ENCODE measurements at places on chromosomes 16 and 17.

GRCh38 chr17:70621566-70621965, 452.2 kb downstream of the KCNJ2 start:
- no peak for DNase-seq

DNA sequence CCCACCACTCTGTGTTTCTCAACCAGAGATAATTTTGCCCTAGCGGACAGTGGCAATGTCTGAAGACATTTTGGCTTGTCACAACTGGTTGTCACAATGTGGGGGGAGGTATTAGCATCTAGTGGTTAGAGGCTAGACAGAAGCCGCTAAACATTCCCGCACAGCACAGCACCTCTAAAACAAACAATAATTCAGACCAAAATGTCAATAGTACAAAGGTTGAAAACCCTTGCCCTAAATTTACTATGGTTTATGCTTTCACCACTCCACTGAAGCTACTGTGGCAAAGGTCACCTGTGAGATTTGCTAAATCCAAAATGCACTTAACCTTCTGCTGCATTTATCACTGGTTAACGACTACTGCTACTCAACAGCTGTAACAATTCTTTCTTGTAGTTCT, 14.1 kb downstream of the NUP88 start:
- no peak for DNase-seq

DNA sequence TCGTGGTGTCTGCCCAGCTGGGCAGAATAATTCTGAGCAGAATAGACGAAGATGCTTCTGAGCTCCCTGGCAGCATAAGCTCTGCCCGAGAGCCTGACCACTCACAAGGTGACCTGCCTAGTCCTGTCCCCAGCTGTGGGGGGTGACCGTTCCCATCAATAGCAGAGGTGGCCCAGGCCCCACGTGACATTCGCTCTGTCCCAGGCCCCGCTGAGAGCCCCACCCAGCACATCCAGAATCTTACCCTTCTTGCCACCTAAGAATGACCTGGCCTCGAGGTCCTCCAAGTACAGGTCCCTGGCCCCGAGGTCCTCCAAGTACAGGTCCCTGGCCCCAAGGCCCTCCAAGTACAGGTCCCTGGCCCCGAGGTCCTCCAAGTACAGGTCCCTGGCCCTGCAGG, 695 bp upstream of the TMEM204 start:
- DNase-seq: no peak

DNA sequence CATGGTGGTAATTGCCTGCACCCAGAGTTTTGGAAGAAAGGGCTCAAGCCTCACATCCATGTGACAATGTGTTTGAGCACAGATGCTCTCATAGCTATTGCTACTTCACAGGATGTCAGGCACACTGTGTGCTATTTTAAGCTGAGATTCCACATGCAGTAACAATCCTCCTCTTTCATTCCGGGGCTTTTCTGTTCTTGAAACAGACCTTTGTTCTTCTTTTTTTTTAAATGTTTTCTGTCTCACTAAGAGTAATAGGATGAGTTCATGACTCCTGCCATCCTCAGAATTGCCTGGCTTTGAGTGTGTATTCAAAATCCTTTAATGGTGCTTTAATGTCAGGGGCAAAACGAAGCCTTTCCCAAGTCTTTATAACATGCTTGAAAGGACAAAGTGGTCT, 198.9 kb downstream of the ABCC12 start:
- no peak for DNase-seq

DNA sequence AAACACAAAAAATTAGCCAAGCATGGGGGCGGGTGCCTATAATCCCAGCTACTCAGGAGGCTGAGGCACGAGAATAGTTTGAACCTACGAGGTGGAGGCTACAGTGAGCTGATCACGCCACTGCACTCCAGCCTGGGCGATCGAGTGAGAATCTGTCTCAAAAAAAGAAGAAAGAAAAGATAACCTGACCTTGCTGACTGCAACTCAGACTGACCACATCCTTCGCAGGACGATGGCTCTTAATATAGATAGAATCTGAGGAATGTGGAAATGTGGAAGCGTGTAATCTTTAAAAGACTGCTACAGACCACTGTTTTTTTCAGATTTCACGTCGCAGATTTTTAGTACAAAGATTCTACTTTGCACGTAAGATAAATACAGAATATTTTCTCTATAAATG, 37.8 kb downstream of the KLHDC4 start:
- no peak for DNase-seq

DNA sequence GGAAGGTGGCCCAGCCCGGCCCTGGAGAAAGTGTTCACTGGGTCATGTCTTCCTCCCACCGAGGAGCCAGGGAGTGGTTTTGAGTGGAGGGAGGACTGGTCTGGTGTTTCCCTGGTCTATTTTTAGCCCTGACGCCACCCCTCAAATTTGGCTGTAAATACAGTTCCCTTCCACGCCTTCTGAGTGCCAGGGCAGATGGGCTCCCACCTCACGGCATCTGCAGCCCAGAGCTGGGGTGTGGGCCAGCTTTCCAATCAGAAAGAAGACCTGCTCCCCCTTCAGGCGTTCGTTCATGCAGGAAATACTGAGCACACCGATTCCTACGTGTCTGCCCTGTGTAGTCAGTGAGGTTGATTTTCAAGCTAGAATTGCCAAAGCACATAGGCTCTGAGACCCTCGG, 53.7 kb downstream of the SNX20 start:
- no peak for DNase-seq

DNA sequence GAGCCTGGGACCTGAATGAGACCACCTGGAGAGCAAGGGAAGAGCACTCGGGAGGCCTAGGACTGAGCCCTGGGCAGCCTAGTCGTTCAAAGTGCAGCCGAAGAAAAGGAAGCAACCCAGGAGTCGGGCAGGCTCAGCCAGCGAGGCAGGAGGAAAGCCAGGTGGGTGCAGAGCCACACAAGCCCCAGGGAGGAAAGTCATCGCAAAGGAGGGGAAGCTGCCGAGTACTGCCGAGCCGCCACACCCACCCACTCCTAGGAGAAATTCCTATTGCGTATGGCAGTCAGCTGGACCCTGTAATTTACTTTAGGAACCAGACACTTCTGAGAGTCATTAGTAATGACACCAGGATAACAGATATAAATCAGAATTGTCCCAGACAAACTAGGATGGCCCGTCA, 187.6 kb downstream of the KATNIP start:
- no peak for DNase-seq

DNA sequence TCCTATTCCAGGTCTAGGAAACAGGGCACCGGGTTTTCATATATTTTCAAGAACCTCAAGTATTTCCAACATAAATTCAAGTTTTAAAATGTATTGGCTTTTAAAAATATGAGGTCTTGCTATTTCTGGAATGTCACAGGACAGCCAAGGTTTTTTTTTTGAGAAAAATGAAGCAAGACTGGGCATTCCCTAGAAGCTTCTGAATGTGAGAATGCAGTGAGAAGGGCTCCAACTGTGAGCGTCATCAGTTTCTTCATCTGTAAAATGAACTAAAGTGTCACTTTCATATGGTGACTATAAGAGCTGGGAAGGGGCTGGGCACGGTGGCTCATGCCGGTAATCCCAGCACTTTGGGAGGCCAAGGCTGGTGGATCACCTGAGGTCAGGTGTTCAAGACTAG, 455.8 kb upstream of the MAF start:
- no peak for DNase-seq

DNA sequence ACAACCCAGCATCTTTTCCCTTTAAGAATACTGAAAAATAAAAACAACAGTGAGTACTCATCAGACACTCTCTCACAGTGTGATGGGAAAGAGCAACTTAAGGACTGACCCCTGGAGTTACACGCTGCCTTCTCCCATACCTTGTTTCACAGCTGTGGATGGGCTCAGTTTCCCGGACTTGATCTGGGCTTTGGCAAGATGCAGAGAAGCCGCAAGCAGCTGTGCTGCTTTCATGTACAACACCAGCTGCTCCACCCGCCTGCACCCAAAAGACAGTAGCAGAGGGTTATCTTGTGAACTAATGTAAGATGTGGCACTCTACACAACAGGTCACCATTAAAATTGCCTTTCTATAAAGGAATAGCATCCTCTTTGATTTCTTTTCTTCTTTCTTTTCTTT, 32.7 kb upstream of the ALDH3A1 start:
- no peak for DNase-seq

GRCh38 chr16:15517743-15518377, 83.5 kb downstream of the BMERB1 start:
- no peak for DNase-seq

DNA sequence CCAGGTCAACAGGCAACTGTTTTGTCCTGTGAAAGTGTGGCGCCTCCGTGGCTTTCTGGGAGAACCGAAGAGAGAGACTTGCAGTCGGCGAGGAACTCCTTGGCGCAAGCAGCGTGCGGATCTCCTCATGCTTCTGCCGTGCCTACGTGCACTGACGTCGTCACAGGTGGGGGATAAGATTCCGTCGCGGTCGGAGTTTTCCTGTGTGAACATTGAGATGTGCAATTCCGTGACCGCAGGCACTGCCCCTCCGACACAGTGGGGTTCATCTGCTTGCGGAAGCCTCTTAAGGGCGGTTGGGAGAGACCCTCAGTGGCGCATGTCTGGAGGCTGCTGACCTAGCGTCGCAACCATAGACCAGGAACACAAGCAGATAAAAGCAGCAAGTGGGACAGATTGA, 212.3 kb upstream of the CHMP6 start:
- no peak for DNase-seq

DNA sequence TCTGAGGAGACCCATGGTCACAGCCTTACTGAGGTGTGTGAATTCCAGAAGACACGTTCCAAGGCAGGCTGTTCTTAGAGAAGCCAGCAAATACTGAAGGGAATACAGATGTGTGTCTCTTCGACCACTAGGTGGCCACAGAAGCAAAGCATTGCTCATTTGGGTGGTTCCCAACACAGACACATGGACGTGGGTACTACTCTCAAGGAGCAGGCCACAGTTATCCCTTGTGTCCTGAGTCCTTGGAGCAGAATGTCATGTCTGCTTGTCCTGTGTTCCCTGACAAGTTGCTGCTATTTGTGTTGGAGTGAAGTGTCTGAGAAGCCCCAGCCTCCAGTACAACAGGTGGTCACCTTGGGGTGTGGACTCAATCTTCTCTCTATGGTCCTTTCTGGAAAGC, 30.3 kb downstream of the HMOX2 start:
- DNase-seq: peak; percentile 54

DNA sequence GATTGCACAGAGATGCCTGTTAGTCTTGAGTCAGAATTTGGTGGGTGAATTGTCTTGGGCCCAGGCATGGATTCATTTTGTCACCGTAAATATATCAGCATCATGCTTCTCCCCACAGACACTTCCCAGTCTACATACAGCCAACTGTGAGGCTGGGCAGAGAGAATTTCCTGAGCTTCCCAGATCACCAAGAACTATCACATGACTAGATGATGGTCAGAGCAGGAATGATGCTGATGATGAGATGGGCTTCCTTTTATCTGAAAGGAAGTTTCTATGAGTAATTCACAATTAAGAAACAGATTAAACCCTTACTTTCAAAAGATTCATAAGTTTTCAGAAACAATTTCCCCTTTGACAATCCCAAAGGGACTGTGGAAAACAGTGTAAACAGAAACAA, 323 bp upstream of the KRTAP9-9 start:
- no peak for DNase-seq

GRCh38 chr16:59047114-59047513, 313.0 kb upstream of the GOT2 start:
- DNase-seq: no peak

DNA sequence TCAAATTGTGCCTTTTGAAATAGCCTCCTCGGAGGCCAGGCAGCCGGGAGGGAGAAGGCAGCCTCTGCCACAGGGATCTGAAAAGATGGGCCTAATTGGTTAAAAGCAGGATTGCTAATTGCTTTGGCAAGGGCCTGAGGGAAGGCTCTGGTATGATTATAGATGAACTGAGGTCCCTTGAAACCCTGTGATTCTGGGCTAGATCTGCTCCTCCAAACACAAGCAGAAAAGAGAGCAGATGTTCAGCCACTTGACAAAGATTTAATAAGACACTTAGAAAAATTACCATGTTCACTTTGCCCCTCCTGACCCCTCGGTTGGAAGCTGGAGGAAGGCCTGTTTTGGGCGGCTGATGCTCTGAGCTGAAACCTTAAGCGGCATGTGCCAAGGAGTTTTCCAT, 209.5 kb upstream of the MPHOSPH6 start:
- no peak for DNase-seq

- no peak for DNase-seq
These were observed 444.6 kb downstream of the MAF start for GRCh38 chr16:79155904-79156303.

DNA sequence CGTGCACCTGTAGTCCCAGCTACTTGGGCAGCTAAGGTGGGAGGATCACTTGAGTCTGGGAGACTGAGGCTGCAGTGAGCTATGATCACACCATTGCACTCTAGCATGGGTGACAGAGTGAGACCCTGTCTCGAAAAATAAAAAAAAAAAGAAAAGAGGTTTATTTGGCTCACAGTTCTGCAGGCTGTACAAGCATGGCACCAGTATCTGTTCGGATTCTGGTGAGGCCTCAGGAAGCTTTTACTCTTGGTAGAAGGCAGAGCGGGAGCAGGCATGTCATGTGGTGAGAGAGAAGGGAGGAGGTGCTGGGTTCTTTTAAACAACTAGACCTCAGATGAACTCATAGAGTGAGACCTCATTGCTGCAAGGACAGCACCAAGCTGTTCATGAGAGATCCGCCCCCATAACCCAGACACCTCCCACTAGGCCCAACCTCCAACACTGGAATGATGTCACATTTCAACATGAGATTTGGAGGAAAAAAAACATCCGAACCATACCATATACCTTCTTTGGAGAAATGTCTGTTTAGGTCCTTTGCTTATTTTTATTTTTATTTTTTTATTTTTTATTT, 10.3 kb upstream of the RMI2 start:
- DNase-seq: no peak

GRCh38 chr17:38663964-38664644, 10.7 kb downstream of the EPOP start:
- DNase-seq: no peak

DNA sequence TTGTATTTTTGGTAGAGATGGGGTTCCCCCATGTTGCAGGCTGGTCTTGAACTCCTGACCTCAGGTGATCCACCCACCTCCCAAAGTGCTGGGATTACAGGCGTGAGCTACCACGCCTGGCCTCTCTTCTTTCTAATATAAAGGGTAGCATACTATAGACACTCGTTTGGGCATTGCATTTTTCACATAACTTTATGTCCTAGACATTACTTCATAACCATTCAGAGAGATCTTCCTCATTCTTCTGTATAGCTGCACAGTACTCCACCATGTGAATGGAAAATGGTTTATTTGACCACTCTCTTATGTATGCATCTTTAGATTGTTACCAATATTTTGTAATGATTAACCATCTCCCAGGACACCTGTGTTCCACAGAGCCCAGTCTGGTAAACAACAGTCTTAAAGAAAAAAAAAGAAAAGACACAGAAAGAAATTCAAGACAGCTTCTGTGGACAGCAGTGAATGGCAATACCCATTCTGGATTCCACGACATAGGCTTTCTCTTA, 42.1 kb downstream of the TK2 start:
- no peak for DNase-seq

- DNase-seq: no peak
These were observed 27.8 kb downstream of the TMEM204 start for GRCh38 chr16:1561266-1561665.

Data from urinary bladder (tissue), 4 donors.